Right renal cortex interstitium (tissue), 3 donors: ENCODE measurements at places on chromosomes 12 and 14.

DNA sequence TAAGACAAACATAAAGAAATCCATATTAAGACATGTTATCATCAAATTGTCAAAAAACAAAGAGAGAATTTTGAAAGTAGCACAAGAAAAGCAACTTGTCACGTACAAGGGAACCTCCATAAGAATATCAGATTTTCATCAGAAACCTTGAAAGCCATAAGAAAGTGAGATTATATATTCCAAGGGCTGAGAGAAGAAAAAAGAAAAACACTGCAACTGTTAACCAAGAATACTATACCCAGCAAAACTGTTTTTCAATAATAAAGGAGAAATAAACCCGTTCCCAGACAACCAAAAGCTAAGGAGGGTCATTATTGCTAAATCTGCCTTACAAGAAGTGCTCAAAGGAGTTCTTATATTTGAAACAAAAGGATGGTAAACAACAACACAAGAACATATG, 94.7 kb upstream of the TSPAN8 start:
- DNase-seq, result no peak

DNA sequence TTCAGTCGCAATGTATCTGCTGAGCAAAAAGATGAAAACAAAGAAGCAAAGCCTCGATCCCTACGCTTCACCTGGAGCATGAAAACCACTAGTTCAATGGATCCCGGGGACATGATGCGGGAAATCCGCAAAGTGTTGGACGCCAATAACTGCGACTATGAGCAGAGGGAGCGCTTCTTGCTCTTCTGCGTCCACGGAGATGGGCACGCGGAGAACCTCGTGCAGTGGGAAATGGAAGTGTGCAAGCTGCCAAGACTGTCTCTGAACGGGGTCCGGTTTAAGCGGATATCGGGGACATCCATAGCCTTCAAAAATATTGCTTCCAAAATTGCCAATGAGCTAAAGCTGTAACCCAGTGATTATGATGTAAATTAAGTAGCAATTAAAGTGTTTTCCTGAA, 19.8 kb downstream of the CKB start:
- no peak for DNase-seq

DNA sequence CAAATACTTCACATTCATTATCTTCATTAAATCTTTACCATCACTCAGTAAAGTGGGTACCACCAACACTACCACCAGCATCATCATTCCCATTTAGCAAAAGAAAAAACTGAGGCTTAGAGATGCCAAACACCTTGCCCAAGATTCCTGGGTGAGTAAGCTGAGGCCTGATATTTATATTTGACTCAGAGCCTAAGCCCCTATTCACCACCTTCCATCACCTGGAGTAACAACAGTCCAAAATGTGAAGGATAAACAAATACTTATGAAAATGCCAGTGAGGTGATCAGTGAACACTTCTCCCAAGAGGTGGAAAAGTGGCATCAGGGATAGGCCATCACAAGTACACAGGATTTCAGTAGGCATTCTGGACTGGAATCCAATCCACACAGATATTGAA, 3.7 kb downstream of the SLC38A1 start:
- DNase-seq, result no peak

- DNase-seq, result no peak
These were observed 69.0 kb downstream of the ITPK1 start for GRCh38 chr14:93046705-93047050.

DNA sequence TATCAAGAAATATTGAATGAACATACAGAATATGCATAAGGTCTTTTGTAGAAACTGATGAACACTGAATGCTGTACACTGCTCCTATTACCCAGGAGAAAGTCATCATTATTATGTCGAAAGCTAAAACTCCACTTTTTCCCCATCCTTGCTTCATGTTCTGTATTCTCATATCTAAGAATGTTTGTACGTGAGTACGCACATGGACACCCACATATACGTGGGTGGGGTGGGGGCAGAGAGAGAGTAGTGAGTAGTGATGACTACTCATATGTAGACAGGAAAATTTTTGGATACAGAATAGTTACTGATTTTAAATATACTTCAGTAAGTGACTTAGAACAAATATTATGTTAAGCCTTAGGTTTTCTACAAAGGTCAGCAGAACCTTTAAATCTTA, 75.1 kb downstream of the FERMT2 start:
- no peak for DNase-seq

DNA sequence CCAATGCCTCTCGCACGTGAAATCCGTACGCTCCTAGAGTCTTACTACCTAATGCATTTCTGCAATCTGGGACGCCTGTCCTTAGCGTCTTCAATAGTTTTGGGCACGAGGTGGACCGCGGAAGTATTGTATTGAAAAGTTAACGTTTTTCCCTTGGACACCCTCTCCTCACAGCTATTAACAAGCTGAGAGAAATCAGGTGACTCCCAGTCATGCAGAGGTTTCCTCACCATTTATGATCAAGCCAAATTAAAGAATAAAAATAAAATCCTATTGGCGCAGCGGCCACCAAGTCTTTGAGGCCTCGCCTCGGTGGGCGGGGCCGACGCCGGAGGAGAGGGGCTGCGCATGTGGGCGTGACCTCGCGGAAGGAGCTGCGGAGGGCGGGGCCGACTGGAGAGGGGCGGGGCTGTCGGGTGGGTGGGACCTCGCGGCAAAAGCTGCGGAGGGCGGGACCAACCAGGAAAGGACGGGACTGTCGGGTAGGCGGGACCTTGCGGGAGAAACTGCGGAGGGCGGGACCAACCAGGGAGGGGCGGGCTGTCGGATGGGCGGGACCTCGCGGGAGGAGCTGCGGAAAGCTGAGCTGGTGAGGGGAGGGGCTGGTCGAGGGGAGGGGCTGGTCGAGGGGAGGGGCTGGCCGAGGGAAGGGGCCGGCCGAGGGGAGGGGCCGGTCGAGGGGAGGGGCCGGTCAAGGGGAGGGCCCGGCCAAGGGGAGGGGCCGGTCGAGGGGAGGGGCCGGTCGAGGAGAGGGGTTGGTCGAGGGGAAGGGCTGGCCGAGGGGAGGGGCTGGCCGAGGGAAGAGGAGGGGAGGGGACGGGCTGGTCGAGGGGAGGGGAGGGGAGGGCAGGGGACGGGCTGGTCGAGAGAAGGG, 1.1 kb upstream of the PPP2R5C start:
- peak; percentile 90 for DNase-seq

DNA sequence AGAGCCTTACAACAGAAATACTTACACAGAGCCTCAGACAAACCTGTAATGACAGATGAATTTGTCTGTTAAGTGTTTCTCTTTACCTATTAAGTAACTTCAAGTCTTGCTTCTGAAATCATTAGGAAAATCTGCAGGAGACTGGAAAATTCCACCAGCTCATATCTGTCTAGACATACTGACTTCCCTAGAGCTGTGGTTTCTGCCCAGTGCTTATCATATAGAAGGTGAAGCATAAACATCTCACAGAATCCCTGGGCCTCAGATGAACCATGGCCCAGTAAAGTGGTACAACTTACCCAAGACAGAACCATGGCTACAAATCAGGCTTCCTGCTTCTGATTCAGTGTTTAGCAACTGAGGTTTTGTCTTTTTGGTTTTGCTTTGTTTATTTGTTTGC, 91.6 kb downstream of the EGLN3 start:
- DNase-seq, result no peak

GRCh38 chr12:48917857-48918537, 7.3 kb downstream of the FKBP11 start:
- DNase-seq, result no peak

GRCh38 chr12:97994746-97995484, 520.5 kb upstream of the TMPO start:
- no peak for DNase-seq

DNA sequence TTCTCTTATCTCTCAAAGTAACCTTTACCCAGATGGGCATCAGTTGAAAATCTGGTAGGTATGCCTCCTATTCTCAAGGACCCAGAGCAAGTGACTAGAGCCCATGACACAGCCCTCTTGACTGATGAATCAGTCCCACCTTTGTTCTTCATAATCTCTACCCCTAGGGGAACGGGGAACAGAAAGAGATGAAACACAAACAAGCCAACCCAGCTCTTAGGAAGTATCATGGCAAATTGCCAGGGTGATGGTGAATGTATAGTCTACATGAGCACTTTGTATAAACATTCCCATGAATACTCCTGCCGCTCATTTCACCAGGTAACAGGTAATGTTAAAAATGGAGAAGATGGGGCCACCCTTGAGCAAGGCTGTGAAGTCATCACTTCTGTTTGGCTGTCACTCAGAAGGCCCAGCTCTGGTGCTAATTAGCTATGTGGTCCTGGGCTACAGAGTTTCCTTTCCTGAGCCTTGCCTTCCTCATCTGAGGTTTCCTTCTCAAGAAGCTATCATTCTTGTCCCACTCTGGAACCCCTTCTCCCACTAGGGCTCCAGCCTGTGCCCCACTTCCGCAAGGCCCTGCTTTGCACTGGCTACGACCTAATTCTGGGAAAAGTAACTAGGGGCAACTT, 161.7 kb downstream of the ANO2 start:
- no peak for DNase-seq

DNA sequence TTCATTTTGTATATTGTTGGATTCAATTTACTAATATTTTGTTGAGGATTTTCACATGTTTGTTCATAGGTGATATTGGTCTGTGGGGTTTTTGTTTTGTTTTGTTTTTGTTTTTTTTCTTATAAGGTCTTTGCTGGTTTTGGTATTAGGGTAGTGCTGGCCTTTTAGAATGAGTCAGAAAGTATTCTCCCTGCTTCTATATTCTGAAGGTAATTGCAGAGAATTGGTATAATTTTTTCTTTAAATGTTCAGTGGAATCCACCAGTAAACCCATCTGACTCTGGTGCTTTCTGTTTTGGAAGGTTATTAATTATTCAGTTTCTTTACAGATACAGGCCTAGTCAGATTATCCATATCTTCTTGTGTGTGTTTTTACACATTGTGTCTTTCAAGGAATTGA, 8.9 kb downstream of the TOGARAM1 start:
- no peak for DNase-seq

- DNase-seq, result no peak
These were observed 142.3 kb upstream of the TMCC3 start for GRCh38 chr12:94792693-94793092.

GRCh38 chr12:60926256-60926655, 1330.4 kb downstream of the SLC16A7 start:
- no peak for DNase-seq

DNA sequence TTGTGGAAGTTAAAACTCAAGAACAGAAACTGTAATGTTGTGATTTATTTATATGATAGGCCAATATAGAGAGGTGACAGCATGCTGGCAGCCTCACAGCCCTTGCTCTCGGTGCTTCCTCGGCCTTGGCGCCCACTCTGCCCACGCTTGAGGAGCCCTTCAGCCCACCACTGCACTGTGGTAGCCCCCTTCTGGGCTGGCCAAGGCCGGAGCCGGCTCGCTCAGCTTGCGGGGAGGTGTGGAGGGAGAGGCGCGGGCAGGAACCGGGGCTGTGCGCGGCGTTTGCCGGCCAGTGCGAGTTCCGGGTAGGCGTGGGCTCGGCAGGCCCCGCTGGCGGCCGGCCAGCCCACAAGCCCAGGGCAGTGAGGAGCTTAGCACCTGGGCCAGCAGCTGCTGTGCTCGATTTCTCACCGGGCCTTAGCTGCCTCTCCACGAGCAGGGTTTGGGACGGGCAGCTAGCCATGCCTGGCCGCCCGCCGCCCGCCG, 65.8 kb upstream of the SLC8A3 start:
- DNase-seq, result no peak

DNA sequence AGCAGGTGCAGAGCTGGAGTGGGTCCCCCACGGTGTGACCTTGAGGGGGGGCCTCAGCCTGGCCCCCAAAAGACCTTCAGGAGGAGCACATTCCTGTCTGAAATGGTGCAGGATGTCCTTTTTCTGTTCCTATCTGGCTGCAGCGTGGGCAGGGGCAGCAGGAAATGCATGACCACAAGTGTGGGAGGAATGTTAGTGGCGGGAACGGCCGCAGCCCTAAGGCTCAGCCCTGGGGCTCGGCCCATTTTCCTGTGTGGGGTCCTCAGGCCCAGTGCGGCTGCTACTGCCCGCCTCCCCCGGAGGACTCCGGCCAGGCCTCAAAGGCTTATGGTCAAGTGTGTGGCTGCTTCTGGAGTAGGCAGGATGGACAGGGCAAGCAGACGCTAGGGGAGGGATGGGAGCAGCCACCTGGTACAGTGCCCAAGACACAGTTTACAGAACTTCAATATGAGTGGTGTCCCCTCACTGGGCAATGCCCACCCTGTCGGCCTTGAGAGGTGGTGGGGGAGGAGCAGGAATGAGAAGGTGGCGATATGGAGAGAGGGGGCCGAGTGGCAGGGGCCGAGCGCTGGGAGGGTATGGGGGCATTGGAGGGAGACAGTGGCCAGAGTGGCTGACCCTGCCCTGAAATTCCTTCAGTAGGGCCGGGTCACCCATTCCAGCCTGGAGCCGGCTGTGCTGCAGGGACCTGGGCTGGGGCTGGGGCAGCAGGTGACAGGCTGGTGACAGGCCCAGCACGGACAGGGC, 137.4 kb downstream of the CALM1 start:
- DNase-seq, result no peak

- DNase-seq, result no peak
These were observed 763.4 kb downstream of the LRFN5 start for GRCh38 chr14:42370056-42370455.

DNA sequence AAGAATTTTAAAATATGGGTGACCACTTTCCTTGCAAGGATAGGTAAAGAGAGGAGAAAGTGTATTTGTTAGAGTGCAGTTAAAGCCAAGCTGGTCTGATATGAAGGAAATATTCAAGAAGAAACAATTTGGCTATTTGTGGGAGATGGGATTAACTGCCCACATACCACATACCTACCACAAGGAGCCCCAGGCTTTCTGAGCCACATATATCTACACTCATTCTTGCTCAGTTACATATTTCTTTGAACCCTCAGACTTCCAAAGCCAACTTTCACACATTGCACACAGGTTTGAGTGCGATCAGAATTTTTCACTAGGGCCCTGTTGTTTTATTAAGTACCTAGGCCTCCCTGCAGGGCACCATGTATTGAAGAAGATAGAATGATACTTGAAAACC, 330.2 kb downstream of the ZFP36L1 start:
- no peak for DNase-seq

DNA sequence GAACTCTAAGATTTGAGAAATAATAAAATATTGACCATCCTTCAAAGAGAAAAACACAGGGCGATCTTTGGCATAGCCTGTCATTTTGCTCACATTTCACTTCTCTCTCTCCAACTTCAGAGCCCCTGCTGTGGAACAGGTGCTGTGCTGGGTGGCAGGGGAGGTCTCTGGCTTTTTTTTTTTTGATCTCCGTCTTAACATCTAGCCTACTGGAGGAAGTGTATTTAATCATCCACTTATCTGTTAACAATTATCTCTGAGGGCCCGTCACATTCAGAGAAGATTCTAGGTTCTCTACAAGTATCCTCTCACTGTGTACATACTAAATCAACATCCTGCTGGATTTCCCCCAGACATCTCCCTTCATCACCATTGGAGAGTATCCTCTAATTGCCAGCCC, 34.1 kb downstream of the CHST11 start:
- no peak for DNase-seq

GRCh38 chr14:74400919-74401503, 25.0 kb downstream of the SYNDIG1L start:
- DNase-seq, result no peak

GRCh38 chr12:124490584-124491305, 76.7 kb downstream of the NCOR2 start:
- DNase-seq, result no peak
